Epithelial cell of alveolus of lung (primary cell): ENCODE measurements at places on chromosomes 2 and 18. TPM values are rescaled to one million over a fixed set of nuclear protein-coding genes. Genes with fewer than 3 reads are reported as not detected.

RNF125 gene
- 0.56 and 0.65 TPM in 2 replicates for total RNA-seq

SGPP2 gene
- 0.13 and 0.48 TPM in 2 replicates for total RNA-seq

DSG2 gene
- 13.7 and 28.7 TPM in 2 replicates for total RNA-seq

EVA1A gene
- 4.9 and 50.7 TPM in 2 replicates for total RNA-seq

DNER gene
- 1.2 and 4.8 TPM in 2 replicates for total RNA-seq

ACKR3 gene
- total RNA-seq: 2.1 and 2.7 TPM in 2 replicates
